ENCODE measurements at places on chromosomes 1 and 21. TPM values are rescaled to one million over a fixed set of nuclear protein-coding genes. Genes with fewer than 3 reads are reported as not detected.

Gene FOXD2
- polyA plus RNA-seq = not detected

Gene MMP23B
- polyA plus RNA-seq = 29.8 TPM

Gene SORT1
- 37.0 TPM for polyA plus RNA-seq

Gene CEP85
- polyA plus RNA-seq = not detected

Gene PAQR6
- polyA plus RNA-seq = 2.9 TPM

Gene S100A7
- polyA plus RNA-seq = not detected

Gene AKT3
- 27.6 TPM for polyA plus RNA-seq

Gene HCN3
- 3.7 TPM for polyA plus RNA-seq

Gene SLC45A1
- polyA plus RNA-seq = 0.86 TPM

Gene TFF2
- polyA plus RNA-seq = 0.25 TPM

Gene IVL
- not detected for polyA plus RNA-seq

Gene LRIG2
- polyA plus RNA-seq = not detected

Gene BEST4
- 0.43 TPM for polyA plus RNA-seq

Gene IGSF3
- 46.5 TPM for polyA plus RNA-seq

Gene TMIGD3
- 0.60 TPM for polyA plus RNA-seq

DNA sequence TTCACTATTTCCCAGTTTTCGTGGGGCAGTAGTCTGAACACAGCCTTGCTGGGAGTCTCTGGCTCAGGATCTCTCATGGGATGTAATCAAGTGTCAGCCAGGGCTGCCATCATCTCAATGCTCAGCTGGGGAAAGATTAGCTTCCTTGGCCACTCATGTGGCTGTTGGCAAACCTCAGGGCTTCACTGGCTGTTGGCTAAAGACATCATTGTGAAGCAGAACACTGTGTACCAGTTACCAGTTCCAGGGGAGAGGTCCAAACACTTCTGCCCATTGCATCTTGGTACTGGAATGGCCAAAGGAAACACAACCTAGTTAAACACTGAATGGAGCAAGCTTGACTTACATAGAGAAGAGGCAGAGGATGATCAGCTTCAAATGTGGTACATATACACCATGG, 33.7 kb downstream of the AADACL4 start:
- no peak for DNase-seq

GRCh38 chr1:175494011-175494554, 249.3 kb downstream of the TNR start:
- no peak for DNase-seq

DNA sequence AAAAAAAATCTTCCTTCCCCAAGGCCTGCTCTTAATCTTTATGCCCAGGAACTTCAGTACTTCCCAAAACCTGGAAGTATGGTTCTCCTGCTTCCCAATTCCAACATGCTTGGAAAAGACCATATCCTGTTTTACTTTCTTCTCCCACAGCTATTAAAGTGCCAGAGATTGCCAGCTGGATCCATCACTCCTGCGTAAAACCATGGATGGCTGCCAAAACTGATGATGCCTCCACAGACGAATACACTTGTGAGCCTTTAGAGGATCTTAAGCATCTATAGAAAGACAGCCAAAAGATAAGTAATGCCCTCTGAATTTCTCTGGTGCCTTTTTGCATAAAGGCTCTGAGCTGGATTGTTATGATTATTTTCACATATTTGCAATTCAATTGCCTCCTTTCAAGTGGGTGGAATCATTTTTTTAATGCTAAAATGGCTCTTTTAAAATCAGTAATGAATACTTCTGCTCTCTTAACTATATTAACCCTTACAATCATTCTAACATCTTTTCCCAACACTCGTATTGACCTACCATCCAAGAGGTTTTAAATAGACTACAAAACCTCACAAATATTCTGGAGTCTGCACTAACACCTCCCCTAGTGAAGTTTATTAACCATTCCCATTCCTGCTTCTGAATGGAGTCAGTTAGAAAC, 1807.8 kb downstream of the BRINP3 start:
- DNase-seq = peak; percentile 1

- no peak for DNase-seq
These were observed 7.5 kb upstream of the LDLRAD2 start for GRCh38 chr1:21804536-21804935.

- no peak for DNase-seq
These were observed 87.9 kb upstream of the SOX13 start for GRCh38 chr1:203985044-203985443.

DNA sequence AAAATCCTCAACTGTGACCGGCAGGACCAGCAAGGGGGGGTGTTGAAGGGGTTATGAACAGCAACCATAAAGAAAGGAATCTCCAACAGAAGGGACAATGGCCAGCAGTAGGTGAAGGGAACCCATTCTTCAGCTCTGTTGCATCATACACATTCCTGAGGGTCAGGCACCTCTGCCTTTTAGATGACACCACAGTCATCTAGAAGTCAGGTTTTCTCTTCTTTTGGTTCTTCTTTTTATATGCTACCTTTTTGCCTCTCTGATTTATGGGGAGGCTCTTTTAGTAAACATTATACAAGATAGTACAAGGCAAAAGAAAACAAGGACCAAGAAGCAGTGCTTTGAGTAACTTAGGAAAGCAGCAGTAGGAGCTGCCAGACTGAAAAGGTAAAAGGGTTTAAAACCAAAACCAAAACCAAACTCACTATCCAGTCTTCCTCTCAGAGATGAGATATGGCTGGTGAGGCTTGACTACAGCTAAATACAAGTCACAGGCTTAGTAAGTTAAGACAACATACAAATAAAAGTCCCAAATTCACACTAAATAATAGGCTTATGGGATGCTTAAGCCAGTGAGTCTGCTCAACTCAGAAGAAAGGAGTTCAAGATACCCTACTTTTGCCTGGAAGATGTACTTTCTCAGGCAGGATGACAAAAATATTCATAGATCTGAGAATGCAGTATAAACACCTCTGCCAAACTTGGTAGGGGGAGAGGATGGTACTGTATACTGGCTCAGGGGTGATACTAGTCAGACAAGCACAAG, 4.1 kb downstream of the TEX38 start:
- DNase-seq = no peak

DNA sequence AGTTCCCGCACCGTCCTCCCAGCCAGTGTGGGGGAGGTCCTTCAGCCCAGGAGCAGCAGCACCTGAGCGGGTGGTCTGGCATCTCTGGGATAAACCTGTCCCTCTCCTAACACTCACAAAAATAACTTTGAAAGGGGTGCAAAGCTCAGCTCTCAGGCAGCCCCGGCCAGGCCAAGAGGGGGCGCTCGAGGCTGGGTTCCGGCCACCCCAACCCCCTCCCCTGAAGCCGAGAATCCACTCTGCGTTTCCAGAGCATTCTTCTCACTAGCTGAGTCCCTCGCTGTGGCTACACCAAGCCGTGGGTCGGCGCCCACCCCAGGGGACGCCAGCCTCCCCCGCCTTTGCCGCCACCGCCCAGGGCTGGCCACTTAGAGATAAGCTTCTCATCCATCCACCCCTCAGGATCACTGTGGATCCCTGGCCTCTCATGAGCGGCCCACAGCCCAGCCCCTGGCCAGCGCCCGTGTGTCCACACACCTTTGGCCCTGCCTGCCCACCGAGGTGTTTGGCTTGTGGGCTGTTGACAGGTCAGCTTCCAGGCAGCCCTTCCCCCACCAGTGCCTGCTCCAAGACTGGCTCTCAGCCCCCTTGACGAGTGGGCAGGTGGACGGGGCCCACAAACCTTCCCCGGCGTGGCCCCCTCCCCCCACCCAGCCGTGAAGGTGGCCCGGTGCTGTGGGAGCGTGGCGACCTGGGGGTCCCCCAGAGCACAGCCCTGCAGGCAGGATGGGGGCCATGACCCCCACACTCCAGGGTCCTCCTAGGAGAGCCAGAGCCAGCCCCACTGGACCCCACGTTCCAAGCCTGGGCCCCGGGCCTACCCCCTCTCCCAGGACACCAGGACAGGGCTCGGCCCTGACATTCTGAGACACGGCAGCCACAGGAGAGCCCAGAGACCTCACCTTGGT, 1.9 kb downstream of the FTCD start:
- no peak for DNase-seq

DNA sequence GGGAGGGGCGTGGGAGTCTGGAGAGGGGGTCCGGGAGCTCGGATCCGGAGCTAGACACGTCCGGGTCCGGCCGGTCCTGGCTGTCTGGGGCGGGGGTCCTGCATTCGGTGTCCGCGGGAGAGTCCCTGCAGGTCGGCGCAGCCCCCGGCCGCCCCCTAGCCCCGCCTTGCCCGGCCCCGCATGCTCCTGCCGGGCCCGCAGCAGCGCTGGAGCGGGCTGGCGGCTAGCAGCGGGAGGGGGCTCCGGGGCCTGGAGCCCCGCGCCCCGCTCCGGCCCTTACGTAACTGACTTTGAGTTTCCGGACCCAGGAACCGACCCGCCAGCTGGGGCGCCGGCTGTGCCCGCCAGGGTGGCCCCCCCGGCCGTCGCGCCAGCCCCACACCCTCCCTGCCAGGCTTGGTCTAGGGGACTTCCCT, 26.9 kb upstream of the EPB41 start:
- no peak for DNase-seq

- DNase-seq = no peak
These were observed 38.7 kb downstream of the TTC13 start for GRCh38 chr1:230939806-230940489.

DNA sequence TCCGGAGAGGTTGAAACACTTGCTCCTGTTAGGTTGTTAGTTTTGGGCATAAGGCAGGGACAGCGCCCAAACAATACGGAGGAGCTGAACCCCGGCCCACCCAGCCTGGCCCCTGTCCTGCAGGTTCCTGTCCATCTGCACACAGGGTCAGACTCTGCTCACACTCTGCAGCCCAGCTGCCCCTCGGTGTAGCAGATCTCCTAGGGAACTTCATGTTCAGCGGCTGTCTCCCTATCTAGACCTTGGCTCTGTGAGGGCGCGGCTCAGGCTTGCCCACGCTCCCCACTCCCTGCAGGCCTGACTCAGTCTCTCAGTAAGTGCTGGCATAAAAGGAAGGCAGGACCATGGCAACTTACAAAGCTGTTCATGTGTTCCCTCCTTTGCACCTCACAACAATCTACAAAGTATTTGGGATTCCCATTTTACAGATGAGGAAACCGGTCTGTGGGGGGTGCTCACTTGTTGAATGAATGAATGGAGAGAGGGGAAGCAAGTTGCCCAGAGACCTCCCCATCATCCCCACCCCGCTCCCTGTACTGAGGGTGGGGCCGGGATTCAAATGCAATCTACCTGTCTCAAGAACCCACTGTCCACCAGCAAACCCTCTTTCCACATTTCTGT, 26.2 kb downstream of the ACOT11 start:
- DNase-seq = no peak

DNA sequence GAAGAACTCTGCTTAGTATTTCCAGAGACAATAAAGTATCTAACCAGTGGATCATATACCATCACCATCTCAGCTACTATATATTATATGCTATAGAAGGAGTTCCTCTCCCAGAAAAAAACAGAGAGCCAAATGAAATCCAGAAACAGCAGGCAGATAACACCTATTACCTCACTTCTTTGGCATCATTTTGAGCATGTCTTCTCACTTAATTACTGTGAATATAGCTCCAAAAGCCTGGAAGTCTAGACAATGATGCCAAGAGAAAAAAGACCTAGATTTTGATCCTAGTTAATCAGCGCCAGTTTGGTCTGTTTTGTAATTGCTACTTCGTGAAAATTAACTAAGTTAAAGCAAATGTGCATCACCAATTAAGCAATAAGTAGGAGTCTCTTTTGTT, 131.3 kb downstream of the EIF4G3 start:
- DNase-seq = no peak

- DNase-seq = peak; percentile 53
These were observed 9.4 kb upstream of the THEMIS2 start for GRCh38 chr1:27862671-27863537.

DNA sequence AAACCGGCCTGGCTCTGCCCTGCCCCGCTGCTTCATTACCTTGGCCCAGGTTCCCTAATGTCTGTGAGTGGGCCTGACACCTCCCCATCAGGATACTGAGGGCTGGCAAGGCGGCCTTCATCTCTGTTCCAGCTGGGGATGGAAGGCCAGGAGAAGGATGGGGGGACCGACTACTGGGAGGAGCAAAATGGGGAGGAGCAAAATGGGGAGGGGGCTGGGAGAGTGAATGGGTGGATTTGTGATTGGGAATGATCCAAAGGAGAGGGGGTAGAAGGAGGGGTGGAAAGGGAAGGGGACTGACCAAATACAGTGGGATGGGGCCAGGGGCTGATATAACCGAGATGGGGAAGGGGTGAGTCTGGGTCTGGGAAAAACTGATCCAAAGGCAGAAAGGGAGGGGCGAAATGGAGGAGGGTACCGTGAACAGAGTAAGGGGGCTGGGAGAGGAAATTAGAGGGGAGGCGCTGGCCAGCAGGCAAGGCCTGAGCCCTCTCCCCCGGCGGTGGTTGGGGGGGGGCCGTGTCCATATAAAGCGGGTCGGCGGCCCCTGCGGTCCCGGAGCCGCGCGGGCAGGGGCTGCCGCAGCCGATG, at the start of gene FOXE3:
Gene FOXE3 (plus strand): TSS at position 558 of the 591 bp plus-strand sequence. CDS start 31 bp downstream, at position 589.
- no peak for DNase-seq

GRCh38 chr1:206716159-206716869, 31.6 kb downstream of the MAPKAPK2 start:
- no peak for DNase-seq

- DNase-seq = no peak
These were observed 95.1 kb upstream of the HMGB4 start for GRCh38 chr1:33768821-33769220.

GRCh38 chr1:204075139-204075521, 2.2 kb downstream of the SOX13 start:
- DNase-seq = no peak

- no peak for DNase-seq
These were observed 160.5 kb downstream of the TBX15 start for GRCh38 chr1:118827636-118828035.

GRCh38 chr1:101474039-101474665, 237.3 kb downstream of the S1PR1 start:
- DNase-seq = peak; percentile 25

DNA sequence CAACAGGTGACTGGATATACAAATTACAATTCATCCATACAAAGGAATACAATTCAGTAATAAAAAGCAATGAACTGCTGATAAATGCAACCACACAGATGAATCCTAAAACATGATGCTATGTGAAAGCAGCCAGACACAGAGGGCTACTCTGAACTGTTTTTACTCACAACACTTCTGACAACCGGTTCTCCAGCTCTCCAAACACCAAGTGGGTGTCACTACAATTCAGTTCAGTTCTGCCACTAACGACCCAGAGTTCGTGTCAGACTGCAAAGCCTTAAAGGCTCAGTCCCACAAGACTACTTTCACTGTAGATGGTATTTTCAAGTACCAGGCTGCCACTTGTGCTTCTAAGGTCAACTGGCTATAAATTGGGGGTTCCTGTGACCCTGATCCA, 119.4 kb downstream of the SLC16A1 start:
- no peak for DNase-seq

DNA sequence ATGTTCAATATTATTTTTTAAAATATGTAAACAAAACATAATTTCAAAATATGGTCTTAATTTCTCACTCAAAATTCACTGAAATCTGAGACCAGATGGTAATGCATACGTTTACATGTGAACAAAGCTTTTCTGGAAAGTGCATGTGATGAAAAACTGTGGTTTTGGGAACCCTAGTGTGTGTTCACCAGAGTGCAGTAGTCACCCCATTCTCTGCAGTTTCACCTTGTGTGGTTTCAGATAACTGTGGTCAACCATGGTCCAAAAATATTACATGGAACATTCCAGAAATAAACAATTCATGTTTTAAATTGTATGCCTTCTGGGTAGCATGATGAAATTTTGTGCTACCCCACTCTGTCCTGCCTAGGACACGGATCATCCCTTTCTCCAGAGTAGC, 2021.9 kb downstream of the MRPL39 start:
- DNase-seq = no peak

GRCh38 chr1:17403081-17403480, 31.1 kb downstream of the PADI6 start:
- no peak for DNase-seq

- no peak for DNase-seq
These were observed 136.6 kb upstream of the GFI1 start for GRCh38 chr1:92623187-92623778.

Data from muscle of arm (tissue), 14 donors.